NCI-H2171 treated with DMSO at 0.1 percent for 48 hours (cell line): ENCODE measurements at places on chromosomes 6 and 20.

- DNase-seq, result no peak
Observed at GRCh38 chr6:161578478-161578877, 304.6 kb upstream of the AGPAT4 start.

DNA sequence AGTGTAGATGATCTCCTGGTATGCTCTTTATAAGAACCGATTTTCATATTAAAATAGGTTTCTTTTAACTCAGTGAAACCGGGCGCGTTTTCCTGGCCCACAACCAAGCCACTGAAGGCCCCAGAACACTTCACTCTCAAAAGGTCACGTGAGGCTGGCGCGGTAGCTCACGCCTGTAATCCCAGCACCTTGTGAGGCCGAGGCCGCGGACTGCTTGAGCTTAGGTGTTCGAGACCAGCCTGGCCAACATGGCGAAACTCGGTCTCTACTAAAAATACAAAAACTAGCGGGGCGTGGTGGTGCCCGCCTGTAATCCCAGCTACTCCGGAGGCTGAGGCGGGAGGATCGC, 402 bp upstream of the TAF8 start:
- DNase-seq, result no peak

- DNase-seq, result no peak
Observed at GRCh38 chr20:62191781-62192559, 9.1 kb downstream of the MTG2 start.

DNA sequence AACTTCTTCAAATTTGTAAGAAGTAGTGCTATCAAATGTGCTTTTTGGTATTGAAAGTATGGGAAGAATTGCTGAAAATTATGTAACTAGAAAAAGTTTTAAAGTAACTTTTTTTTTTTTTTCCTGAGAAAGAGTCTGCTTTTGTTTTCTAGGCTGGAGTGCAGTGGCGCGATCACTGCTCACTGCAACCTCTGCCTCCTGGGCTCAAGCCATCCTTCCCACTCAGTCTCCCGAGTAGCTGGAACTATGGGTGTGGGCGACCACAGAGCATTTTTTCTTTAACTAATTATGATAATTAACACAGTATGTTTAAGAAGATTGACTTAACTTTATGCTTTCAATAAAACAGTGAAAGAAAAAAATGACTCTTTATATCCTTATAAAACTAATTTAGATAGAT, 38.4 kb downstream of the BMP5 start:
- DNase-seq, result no peak
